ENCODE measurements at places on chromosomes 4 and X.

- no peak for DNase-seq
Observed at GRCh38 chr4:22524895-22525294, 9.0 kb upstream of the ADGRA3 start.

GRCh38 chr4:182694551-182694950, 222.6 kb downstream of the DCTD start:
- DNase-seq, result no peak

DNA sequence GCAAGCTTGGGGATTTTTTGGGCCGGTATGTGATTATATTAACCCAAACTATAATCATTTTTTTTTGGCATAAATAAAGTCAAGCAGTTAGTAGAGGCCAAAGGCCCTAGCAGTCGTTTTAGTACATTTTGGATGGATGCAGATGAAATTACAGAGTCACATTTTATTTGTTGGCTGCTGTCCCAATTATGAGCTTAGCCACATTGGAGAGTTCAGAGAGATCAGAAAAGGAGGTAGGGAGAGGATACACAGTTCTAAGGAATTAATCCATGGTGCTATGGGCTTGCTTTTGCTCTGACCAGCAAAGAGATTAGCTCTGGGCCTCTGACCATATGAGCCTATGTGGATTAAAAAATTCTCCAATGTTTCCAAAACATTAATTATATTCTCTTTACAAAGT, 395.1 kb downstream of the RAPGEF2 start:
- no peak for DNase-seq

- no peak for DNase-seq
Observed at GRCh38 chr4:94714365-94715160, 43.2 kb upstream of the BMPR1B start.

DNA sequence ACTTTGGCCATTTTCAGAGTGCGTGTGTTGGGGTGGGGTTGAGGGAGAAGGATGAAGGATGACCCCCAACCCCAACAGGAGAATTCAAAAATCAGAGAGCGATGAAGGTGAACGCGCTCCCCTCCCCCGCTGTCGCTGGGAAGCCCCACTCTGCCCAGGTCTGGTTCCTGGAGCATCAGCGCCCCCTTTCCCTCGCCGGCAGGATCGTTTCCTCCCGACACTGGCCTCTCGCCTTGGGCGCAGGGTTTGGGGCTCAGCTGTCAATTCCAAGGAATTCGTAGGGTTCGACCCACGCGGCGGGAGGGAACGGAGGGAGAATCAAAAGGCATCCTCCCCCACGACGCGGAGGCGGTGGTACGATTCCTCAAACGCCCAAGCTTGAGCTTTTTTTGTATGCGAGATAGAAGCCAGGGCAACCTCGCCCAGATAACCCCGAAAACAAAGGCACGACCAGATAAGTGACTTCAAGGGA, 1.0 kb upstream of the PDGFRA start:
- DNase-seq, result no peak

DNA sequence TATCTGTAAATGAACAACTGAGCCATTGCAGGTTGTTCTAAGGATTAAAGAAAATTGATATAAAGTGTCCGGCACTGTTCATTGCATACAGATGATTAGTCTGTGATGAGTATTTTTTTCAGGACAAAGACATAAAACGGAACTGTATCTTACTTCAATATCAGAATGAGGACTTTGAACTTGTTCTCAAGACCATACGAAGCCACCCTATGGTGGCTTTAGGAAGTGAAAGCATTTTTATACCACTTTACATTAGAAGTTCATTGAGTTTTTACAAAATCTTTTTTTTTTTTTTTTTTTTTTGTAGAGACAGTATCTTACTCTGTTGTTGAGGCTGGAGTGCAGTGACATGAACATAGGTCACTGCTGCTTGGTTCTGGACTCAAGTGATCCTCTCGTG, 45.2 kb upstream of the TRIM2 start:
- no peak for DNase-seq

- DNase-seq, result no peak
Observed at GRCh38 chr4:153402366-153402765, 57.9 kb downstream of the MND1 start.

DNA sequence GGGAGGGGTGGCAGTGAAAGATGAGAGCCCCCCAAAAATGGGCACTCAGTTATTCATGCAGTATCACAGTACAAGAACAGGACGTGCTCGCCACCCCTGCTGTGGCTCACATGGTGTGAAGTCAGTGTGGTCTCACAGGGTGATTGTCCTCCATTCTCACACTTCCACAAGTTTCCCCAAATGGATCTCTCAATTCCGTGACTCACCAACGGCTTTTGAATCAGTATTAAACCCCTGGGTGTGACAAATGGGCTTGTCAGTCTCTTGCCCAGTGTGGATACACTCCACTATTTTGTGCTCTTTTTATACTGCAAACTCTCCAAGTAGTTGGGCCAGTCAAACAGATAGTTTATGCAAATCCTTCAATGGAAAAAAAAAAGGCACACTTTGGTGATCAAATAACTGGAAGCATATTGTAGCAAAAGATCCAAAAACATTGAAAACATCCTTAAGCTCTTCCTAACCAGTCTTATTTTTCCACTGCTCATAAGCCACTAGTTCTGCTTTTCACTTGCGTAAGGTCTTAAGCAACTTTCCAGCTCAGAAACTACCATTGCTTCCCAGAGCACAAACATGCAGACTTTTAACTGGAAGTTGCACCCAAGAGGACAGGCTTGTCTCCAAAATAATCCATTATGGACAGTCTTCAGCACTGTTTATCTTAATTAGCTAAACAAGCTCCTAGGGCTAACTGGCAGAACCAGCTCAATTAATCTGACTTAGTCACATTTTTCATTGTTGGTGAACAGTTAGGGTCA, 365.7 kb downstream of the PPP3CA start:
- DNase-seq, result no peak

DNA sequence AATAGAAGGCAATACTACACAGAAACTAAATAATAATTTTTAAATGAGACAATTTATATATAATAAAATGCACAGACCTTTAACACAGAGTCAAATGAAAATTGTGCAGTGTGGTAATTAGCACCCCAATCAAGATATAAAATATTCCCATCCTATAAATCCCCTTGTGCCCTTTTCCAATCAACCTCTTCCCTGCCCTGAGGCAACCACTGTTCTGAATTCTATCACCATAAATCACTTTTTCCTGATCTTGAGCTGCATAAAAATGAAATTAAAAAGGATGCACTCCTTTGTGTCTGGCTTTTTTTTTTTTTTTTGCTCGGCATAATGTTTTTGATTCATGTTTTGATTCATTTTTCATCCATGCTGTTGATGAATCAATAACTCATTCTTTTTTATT, 107.0 kb downstream of the ATP8A1 start:
- no peak for DNase-seq

- no peak for DNase-seq
Observed at GRCh38 chr4:40378619-40379018, 43.5 kb downstream of the CHRNA9 start.

DNA sequence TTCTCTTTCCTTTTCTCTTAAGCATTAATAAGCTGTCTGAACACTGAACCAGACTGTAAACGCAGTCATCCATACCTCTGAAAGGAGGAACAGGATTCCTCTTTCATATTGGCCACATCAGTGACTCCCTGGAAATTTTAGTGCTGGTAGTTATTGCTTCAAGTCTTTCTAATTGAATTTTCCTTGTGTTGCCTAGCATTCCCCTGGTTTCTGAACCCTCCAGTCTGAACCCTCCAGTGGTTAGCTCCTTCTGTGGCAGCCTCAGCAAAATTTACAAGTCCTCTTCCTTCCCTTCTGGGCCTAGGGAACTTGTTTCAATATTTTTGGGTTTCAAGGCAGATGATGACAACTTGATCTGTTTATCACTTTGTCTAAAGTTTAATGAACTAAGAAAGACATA, 7.9 kb downstream of the SPARCL1 start:
- no peak for DNase-seq

GRCh38 chrX:72620550-72621145, 48.0 kb upstream of the HDAC8 start:
- no peak for DNase-seq

DNA sequence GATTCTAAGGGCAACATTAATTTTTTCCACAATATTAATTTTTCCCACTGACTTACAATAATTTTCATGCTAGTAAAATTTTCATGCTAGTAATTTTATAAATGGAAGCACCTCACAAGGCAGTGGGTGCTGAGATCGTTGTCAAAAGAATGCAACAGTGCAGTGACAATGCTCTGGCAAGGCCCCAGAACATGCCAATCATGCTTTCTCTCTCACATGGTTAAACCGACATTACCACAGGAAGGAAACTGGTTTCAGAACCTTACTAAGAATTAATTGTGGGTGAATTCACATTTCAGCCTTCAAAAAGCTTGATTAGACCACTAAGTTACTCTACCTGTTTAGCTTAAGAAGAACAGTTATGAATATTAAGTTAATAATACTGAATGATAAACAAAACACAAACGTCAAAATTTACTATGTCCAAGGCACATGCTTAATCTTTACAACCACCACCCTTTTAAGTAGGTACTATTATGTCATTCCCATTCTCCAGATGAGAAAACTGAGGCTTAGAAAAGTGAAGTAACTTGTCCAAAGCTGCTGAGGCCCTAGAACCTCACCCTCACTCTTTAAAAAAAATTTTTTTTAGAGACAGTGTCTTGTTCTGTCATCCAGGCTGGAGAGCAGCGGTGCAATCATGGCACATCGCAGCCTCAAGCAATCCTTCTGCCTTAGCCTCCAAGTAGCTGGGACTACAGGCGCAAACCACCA, 10.0 kb upstream of the OPHN1 start:
- DNase-seq, result no peak

All from dorsolateral prefrontal cortex (tissue), 122 donors.